ENCODE measurements at places on chromosomes 4 and X.
A peak's percentile ranks its signal among the peaks of the same experiment; 100 is the strongest.

- no peak for DNase-seq
Measured at GRCh38 chr4:8644461-8644891, 51.9 kb downstream of the CPZ start.

DNA sequence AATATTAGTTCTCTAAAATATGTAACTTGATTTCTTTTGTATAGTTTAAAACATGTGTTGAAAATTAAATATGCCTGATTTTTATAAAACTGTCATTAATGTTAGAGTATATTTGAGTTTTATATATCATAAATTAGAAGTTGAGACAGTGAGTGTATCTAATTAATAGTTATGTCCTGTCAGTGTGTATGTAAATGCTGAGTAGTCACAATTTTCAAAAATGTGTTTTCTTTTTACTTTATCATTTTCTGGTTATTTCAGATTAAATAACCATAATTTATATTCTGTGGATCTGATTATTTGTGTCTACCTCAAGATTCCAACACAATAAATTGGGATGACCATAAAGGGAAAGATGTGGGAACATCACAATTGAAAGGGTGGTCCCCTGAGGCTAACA is 82.7 kb upstream of the CXXC4 start:
- DNase-seq, result no peak

DNA sequence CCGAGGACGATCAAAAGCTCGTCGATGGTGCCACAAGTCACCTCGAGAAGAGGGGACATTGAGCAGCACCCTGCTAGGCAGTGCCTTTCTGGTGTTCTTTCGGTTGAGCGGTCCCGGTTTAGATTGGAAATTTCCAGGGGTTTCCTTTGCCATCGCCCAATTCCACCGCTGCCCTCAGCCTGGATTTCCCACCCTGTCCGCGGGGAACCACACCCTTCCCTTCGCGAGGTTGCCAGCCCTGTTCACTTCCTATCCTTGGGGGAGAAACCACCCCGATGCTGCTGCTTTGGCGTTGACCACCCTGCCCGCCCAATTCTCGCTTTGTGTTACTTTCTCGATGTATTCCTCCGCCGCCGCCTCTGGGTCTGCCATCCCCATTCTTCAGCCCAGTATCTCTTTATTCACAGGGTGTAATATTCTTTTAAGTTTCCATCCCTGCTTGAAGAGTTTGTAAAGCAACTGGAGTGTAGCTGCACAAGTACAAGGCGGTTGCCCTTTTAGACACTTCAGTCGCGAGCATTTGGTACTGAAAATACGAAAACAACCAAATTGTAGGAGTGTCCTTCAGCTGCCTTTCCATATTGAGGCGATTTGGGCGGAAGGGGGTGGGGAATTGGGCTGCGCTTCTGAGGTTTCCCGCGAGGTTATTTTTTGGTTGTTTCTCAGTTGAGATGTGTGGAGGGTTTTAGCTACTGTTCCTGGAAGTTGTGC is 1.1 kb downstream of the OGT start:
- DNase-seq, result peak; percentile 53

GRCh38 chr4:38788317-38788716 is 5.5 kb upstream of the TLR10 start:
- DNase-seq, result no peak

DNA sequence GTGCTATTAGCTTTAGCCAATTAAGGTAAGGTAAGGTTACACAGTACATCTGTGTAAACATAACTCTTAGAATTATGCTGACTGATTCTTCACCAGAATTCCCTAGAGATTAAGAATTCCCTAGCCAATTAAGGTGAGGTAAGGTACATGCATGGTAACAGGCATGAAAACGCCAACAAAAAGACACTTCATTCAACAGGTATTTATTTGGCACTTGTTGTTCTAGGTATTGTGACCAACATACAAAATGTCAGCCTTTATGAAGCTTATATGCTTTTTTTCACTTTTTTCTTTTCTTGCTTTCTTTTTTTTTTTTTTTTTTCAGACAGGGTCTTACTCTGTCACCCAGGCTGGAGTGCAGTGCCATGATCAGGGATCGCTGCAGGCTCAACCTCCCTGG is 47.2 kb downstream of the EDNRA start:
- DNase-seq, result no peak

GRCh38 chrX:111581086-111581485 is 69.6 kb downstream of the SERTM2 start:
- DNase-seq, result no peak

GRCh38 chr4:152606753-152607152 is 70.9 kb upstream of the FBXW7 start:
- no peak for DNase-seq
